ENCODE measurements at places on chromosomes 4 and X. TPM values are rescaled to one million over a fixed set of nuclear protein-coding genes. Genes with fewer than 3 reads are reported as not detected.
A peak's percentile ranks its signal among the peaks of the same experiment; 100 is the strongest.

The CT45A3 gene
- not detected for total RNA-seq

DNA sequence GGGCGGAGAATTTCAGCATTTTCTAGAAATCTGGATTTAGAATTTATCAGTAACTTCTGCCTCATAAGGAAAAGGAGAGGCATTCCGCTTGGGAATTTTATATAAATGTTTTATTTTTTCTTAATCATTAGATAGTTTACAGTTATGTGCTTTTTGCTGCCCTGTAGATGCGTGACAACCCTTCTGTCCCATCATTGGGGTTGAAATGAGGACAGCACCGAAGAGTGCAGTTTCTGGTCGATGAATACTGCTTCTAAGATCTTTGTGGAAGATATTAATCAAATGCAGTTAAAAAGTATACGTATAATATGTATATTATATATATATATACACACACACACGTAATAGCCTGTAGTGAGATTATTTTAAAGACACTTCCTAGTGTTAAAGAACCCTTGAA, 1.5 kb downstream of the RBPJ start:
- H3K4me3 ChIP-seq, result peak overlapping the region; percentile 92
- no peak for DNase-seq
- no peaks in the 10 kb centered on the region for H3K27me3 ChIP-seq
- peaks cover 16% of the 10 kb centered on the region for H3K4me1 ChIP-seq
- peak overlapping the region; percentile 70 for H3K27ac ChIP-seq

GRCh38 chrX:19798423-19798822, 89.0 kb downstream of the SH3KBP1 start:
- no peaks in the 10 kb centered on the region for H3K4me1 ChIP-seq
- no peak overlapping the region for H3K27ac ChIP-seq
- no peak for DNase-seq
- peaks cover 4% of the 10 kb centered on the region for H3K27me3 ChIP-seq
- no peak overlapping the region for H3K4me3 ChIP-seq
- no peaks in the 10 kb centered on the region for H3K36me3 ChIP-seq

DNA sequence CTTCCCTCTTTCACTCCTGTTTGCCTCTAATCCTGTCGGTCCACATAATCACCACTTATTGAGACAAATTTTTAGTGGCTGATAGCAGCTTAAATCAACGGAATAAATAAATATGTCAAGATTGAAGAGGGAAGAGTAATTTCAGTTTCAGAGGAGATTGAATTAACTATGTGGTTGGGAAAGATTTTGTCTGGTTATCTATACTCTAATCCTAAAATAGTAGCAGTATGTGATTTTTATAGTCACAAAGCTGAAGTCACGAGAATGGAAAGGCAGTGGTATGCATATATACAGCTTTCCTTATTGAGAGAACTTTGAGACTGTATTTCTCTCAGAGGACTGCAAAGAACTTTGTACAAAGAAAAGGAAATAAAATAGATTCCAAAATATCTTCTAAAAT, 493.3 kb downstream of the FAT4 start:
- no peak for DNase-seq
- H3K4me3 ChIP-seq, result no peak overlapping the region
- H3K27me3 ChIP-seq, result no peaks in the 10 kb centered on the region
- no peaks in the 10 kb centered on the region for H3K36me3 ChIP-seq
- no peak overlapping the region for H3K27ac ChIP-seq
- peaks cover 7% of the 10 kb centered on the region for H3K4me1 ChIP-seq

- DNase-seq, result no peak
- no peak overlapping the region for H3K27ac ChIP-seq
- no peaks in the 10 kb centered on the region for H3K36me3 ChIP-seq
- H3K4me3 ChIP-seq, result no peak overlapping the region
- no peaks in the 10 kb centered on the region for H3K27me3 ChIP-seq
Observed at GRCh38 chrX:38870361-38870895, 69.2 kb downstream of the MID1IP1 start.

Measured in A673 (cell line).